Hippocampal formation (tissue), 2 donors: ENCODE measurements at places on chromosomes 16 and 17.
A peak's percentile ranks its signal among the peaks of the same experiment; 100 is the strongest.

DNA sequence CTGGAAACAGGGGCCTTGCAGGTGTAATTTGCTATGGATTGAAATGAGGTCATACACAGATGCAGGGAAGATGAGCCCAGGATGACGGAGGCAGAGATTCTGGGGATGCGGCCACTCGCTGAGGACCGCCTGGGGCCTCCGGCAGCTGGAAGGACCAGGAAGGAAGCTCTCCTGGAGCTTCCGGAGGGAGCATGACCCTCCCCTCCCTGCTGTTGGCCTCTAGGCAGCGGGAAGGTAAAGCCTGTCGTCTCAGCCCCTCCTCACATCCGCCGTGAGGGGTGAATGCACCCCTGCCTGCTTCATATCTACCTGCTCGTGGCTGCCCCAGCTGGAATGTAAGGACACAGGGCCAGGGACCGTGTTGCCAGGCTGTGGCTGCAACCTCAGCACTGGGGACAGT lies 29.1 kb upstream of the ZNF469 start:
- no peak for DNase-seq

GRCh38 chr16:12067714-12068401 lies 91.3 kb downstream of the SNX29 start:
- peak; percentile 87 for DNase-seq

- no peak for DNase-seq
Observed at GRCh38 chr16:47481698-47482374, 20.7 kb downstream of the PHKB start.

- no peak for DNase-seq
Observed at GRCh38 chr17:33199571-33200510, 93.3 kb downstream of the ASIC2 start.

GRCh38 chr16:5000573-5001001 lies 33.1 kb downstream of the NAGPA start:
- DNase-seq: no peak

GRCh38 chr17:33640629-33641028 lies 347.5 kb upstream of the ASIC2 start:
- no peak for DNase-seq

- no peak for DNase-seq
Observed at GRCh38 chr17:42053731-42054500, 3.5 kb upstream of the C17orf113 start.

- DNase-seq: no peak
Observed at GRCh38 chr16:12098429-12099310, 122.1 kb downstream of the SNX29 start.

DNA sequence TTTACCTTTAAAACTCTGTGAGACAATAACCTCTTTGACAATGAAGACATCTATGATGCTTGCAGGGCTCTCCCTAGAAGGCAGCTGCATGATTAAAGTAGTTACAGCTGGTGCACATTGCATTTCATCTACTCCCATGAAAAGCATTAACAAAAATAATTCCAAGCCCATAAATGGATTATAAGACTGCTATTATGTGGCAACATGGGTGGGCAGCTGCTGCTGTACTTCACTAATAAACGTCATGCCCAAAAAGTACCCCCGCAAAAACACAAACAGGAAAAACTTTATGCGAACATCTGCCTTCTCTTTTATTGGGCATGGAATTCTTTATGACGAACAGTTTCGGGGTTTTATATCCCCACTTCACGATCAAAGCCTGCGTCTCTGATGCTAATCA lies 224.9 kb downstream of the CA10 start:
- no peak for DNase-seq

DNA sequence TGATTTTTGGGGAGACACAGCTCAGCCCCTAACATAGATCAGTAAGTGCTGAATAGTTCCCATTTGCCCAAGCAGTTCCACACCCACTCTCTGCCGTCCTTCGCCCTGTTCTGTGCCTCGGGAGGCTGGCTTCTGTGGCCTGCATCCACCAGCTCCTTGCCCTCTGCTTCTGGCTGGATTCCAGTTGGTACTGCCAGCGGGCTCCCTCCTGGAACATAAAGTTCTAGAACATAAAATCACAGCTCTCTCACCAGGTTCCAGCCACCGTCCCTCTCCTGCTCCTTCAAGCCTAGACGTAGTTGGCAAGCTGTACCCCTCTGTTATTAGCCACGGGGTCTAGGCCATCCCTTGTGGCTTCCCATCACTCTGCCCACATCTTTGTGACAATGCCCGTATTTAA lies 3.9 kb upstream of the MRPS23 start:
- peak; percentile 10 for DNase-seq

- DNase-seq: peak; percentile 17
Observed at GRCh38 chr17:14926526-14927122, 338.5 kb downstream of the PMP22 start.

- no peak for DNase-seq
Observed at GRCh38 chr16:6153901-6154300, 1056.3 kb upstream of the EEF2KMT start.

DNA sequence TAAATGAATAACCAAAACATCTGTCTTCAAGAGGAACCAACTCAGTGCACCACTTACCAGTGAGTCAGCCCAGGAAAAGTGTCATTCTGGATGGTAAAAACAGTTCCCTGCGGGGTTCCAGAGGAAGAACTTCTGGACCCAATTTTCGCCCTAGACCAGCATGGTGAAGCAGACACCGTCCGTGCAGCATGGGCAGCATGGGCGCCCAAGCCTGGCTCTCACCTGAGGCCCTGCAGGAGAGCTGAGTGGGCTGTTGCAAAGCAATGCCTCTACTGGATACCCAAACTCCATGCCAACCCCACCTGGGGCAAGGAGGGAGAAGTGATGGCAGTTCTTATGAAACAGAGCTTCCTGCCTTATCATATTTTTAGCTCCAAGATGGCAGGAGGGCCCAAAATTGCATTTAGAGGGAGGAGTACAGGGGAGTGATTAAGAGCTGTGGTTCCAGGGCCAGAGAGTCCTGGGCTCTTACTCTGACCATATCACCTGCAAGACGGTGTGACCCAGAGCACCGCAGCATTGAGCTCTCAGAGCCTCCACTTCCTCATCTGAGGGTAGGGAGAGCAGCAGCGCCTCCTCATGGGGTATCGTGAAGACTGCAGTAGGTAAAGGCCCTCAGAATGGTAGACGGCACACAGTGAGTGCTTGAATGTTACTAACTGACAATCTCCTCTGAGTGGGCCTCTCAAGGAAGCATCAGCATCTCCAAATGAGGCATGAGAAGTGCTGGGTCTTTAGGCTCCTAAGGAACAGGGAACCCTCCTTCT lies 16.6 kb upstream of the INPP5K start:
- DNase-seq: no peak

DNA sequence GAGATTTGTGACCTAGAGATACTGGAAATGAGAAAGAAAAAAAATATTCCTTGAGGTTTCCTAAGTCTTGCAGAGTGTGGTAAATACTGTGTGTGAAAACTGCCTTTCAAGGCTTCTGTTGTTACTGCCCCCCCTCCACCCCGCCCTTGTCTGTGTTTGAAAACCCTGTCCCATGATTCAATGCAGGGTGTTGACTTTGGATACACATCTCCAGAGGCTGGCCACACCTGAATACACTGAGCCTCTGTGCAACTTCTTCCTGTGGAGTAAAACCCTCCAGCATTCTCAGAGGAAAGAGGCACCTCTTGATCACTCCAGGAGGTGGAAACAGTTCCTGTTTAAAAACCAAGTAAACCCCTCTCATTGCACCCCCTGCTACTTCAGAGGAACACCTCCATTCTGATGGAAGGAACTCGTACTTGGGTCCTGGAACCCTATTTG lies 123.0 kb upstream of the CACNG5 start:
- no peak for DNase-seq

DNA sequence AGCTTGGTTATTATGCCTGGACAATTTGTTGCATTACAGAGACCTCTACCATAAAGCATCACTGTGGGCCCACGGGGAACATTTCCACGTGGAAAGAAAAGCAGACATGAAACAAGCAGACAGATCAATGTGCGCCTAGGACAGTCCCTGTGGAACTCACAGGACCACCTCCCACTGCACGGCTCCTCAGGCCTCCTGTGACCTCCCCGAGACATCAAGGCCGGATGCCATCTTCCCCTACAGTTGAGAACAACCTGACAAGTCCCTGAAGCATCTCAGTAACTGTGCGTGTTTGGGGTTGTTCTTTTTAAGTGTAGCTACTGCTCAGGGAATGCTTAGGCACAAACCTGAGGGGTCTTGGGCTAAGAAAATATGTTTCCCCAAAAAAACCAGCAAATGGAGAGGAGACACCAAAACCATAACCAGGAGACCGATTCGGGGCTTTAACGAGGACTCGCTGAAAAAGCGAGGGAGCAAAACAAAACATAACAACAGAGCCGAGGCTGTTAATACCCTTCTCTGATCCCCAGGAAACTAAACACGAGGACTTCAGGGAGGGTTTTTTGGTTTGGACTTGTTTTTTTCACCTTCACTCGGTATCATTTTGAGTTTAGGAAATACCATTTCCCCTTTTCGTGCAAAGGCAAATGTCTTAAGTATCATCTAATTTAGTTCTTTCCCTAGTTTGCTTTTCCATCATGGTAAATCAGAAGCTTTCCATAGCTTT lies 87.1 kb downstream of the CYTH1 start:
- DNase-seq: no peak

GRCh38 chr16:28130099-28131088 lies 66.9 kb upstream of the GSG1L start:
- DNase-seq: no peak

DNA sequence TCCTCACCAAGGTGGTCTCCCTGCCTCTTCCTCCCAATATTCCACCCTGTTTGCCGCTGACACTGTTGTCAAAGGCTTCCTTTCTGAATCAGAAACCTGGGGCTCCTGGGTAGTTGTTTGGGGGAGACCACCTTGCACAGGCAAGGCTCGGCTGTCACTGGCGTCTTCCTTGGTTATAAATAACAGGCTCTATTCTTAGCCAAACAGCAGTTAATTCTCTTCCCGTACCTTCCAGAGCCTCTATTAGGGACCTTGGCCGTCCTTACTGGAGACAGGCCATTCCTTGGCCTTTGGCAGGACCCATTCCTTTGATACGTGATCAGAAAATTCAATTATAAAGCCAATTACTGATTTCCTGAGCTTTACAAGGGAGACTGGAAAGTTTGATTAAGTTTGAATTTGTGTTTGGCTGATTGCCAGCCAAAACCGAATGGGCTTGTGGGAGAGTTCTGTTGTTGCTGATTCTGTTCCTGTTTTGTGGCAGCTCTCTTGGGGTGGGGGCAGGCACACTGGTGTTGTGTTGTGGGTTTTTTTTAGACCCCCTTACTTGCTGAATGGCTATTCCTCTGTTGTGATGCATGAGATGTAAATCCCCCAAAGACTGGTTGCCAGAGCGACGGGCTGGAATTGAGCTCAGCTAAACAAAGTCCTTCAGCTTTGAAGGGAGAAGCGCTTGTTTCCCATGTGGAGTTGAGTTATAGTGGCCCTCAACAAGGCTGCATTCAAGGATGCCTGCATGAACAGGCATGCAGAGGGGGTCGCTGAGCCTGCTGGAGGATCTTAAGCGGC lies 104.6 kb downstream of the GNAO1 start:
- DNase-seq: peak; percentile 50

DNA sequence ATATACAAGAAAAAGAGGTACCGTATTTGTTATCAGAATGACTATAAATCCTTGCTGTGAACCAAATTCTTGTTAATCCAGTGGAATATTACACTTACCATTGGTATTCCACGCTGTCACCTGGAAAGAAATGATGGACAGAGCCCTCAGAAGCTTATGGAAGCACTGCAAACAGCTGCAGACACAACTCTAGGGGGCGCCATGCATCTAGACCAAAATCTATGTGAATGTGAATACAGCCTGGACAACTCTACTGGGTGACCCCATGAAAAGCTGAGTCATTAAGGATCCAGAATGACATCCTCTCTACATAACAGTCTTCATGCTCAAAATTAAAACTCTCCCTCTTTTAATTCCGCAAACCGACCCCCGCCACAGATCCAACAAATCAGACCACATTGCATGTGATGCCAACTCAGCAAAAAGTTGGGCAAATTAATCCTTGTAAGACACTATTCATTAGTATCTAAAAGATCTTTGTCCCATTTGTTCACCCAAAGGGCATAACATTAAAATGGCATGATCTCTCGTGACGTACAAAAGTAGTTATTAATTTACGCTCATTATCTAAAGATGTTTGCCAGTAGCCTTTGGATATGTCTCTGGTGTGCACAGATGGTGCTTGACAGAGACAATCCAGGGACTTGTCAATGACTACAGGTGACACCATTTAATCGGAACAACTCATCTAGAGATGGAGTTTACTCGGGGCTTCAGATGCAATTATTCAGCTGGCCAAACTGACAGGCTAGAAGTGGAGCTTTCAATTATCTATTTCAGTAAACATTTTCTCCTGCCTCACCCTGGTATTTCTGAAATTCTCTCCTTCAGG lies 552.7 kb upstream of the PSMD7 start:
- no peak for DNase-seq

GRCh38 chr16:51544851-51545467 lies 393.9 kb upstream of the SALL1 start:
- DNase-seq: no peak

DNA sequence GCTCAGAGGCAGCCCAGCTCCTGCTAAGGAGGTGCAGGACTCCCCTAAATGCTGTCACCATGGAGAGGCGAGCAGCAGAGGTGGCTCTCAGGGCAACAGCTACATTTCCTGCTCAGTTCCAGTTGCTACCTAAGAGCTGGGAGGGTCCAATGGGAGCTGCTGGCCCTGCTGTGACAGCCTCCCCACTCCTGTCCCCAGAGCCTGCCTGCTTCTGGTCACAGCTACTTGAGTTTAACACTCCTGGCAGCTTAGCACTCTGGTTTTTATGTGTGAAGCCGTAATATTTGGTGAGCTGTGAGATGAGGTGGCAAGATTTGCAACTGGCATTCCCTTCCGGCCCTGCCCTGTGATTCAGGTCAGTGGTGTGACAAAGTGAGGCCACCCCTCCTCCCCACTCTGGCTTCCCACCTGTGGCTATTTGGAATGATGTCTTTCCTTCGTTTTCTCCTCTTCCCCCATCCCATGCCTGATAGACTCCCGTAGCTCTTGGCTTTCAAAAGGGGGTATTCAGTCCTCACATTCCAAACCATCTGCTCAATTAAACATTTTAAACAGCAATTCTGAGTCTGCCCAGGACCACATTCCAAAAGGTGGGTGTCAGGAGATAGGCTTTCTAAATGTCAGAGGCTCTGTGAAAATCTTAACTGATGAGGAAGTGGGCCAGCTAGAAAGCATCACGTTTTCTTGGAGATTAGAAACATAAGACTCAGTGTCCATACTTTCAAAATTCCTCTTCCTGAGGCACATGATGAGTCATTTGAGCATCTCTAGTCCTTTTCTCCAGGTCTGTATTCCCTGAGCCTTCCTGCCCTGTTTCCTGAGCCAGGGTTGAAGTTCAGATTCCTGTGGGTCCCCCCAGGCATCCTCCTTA lies 42.6 kb upstream of the SKAP1 start:
- DNase-seq: no peak

- no peak for DNase-seq
Observed at GRCh38 chr17:13003927-13004326, 13.9 kb downstream of the ELAC2 start.

GRCh38 chr17:62030264-62030663 lies 34.8 kb downstream of the MED13 start:
- no peak for DNase-seq

DNA sequence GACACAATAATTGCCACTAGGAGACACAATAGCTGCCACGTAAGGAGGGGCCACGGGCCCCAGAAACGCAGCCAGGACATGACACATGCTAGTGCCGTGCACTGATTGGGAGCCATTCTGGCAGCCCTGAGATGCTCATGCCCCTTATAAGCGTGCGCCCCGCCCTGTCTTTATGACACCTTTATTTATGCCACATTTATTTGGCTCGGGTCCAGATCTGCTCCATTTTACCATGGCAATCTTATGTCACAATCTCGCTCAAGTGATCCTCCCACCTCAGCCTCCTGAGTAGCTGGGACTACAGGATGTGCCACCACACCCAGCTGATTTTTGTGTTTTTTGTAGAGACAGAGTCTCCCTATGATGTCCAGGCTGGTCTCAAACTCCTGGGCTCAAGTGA lies 43.8 kb upstream of the NF1 start:
- no peak for DNase-seq
